Immature natural killer cell (primary cell): ENCODE measurements at places on chromosomes 13 and 19. TPM values are rescaled to one million over a fixed set of nuclear protein-coding genes. Genes with fewer than 3 reads are reported as not detected.

- H3K4me3 ChIP-seq: no peak overlapping the region
- H3K36me3 ChIP-seq: peaks cover 3% of the 10 kb centered on the region
- H3K4me1 ChIP-seq: peaks cover 5% of the 10 kb centered on the region
- no peak overlapping the region for H3K27ac ChIP-seq
- no peak for DNase-seq
Measured at GRCh38 chr13:100549316-100549715, 39.3 kb downstream of the GGACT start.

DNA sequence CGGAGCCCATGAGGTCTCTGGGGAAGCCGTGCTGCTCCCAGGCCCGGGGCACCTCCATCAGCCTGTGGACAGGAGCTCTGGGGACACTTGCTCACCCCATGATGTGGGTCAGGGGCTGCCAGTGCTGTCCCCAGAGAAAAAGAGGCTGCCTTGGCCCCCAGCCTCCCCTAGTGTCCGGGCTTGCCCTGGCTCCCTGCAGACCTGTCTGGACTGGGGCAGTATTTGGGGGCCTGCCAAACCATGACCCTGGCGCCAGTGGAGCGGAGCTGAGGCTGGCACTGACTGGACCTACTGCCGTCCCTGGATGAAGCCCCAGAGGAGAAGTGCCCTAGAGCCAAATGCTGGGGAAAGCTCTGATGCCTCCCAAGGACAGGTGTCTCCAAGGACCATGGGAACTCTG, 30.4 kb downstream of the ELAVL1 start:
- DNase-seq: no peak
- H3K27me3 ChIP-seq: no peaks in the 10 kb centered on the region
- H3K4me1 ChIP-seq: no peaks in the 10 kb centered on the region

GRCh38 chr13:67061750-67062149, 168.4 kb downstream of the PCDH9 start:
- DNase-seq: no peak
- no peak overlapping the region for H3K4me3 ChIP-seq
- H3K27me3 ChIP-seq: no peaks in the 10 kb centered on the region
- no peaks in the 10 kb centered on the region for H3K36me3 ChIP-seq

DNA sequence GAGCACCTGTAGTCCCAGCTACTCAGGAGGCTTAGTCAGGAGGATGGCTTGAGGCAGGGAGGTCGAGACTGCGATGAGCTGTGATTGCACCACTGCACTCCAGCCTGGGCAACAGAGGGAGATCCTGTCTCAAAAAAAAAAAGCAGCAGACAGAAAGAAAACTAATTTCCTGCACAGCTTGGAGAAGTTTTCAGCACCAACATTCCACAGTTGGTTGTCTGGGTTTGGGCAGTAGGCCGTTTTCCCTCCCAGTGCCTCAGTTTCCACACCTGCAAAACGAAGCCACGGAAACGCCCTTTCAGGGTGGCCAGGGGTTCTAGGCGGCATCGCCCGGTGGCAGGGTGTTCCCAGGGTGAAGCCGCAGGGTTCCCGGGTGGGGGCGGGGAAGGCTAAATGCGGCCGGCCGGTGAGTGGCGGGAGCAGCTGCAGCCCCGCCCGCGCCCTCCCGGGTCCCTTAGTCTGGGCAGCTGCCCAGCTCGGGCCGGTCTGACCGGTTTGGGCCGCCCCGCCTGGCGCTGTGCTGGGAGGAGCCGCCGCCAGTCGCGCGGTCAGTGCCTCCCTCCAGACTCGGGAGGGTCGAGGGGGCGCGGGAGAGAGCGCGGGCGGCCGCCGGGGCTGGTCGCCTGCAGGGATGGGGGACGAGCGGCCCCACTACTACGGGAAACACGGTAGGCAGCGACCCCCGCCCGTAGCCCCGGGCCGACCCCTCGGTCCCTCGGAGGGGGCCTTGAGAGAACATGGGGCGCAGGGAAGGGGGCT, at the start of gene SLC44A2:
TSS of gene SLC44A2 (plus strand) at position 551 of the 759 bp plus-strand sequence. CDS start at position 632, 81 bp downstream.
- peaks cover 45% of the 10 kb centered on the region for H3K4me1 ChIP-seq
- H3K36me3 ChIP-seq: peaks cover 6% of the 10 kb centered on the region
- peak within 1 kb of the TSS; percentile 78 for H3K27ac ChIP-seq
- peak within 1 kb of the TSS; percentile 71 for H3K4me3 ChIP-seq

DNA sequence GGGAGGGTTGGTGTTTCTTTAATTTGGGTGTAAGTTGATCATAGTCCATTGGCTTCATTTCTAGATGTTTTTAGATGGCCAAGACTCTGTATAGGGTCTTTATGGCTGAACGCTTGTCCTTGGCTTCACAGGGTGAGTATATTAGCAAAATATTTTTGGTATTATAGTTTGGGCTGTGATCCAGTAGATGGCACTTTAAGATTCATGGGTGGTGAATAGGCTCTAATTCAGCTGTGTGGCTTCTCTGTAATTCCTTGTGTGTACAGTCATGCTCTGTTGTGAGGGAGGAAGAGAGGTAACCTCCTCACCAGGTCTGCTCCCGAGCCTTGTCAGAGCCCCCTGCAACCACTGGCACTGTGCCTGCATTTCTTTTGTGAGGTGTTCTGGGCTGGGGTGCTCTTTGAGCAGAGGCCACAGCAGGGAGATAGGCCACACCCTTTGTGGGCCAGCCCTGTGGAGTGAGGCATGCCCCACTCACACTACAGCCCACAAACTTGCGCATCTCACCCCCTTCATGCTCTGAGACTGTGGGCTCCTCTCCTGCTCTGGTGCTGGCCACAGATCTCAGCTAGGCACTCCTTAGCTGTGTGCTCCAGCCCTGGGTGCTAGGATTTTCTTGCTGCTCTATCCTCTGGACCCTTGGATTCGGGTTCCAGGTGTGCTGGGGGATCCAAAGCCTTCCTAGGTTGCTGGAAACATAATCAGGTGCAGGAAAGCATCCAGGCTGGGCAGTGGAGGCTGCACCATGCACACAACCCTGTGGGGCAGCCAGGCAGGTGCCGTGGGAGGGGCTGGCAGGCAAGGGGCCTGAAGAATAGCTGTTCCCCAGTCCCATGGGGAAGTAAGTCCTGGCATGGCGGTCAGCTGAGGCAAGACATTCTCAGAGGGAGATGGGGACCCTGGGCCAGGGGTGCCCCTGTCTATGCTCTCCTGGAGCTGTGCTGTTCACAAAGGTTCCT, 193.9 kb downstream of the GPC5 start:
- H3K27me3 ChIP-seq: no peaks in the 10 kb centered on the region
- no peaks in the 10 kb centered on the region for H3K36me3 ChIP-seq
- no peaks in the 10 kb centered on the region for H3K4me1 ChIP-seq
- H3K4me3 ChIP-seq: no peak overlapping the region

The CCDC9 gene
- 5.1 TPM for polyA plus RNA-seq

The FBN3 gene
- polyA plus RNA-seq: not detected

- peaks cover 8% of the 10 kb centered on the region for H3K27me3 ChIP-seq
- no peaks in the 10 kb centered on the region for H3K36me3 ChIP-seq
- H3K4me3 ChIP-seq: no peak overlapping the region
- H3K4me1 ChIP-seq: no peaks in the 10 kb centered on the region
- no peak for DNase-seq
Measured at GRCh38 chr13:23159205-23159759, 21.5 kb upstream of the SGCG start.

The LRRC25 gene
- polyA plus RNA-seq: 18.1 TPM

DNA sequence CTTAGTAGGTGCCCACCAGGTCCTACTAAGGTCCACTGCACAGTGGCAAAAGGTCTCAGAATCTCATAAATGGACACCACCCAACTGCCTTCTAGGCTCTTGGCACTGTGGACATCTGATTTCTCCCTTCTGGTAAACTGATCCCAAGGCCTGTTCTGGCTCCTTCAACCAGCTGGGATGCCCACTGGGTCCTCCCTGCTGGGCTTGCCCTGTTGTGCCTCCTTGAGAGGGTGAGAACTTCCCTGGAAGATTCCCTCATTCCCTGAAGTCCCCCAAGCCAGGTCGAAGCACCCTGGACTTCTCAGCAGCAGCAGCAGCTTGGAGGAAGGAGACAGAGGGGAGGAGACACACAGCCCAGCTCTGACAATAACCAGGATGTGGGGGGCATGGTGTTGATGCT, 6.6 kb upstream of the ZNF492 start:
- no peaks in the 10 kb centered on the region for H3K4me1 ChIP-seq
- no peak for DNase-seq
- H3K27me3 ChIP-seq: no peaks in the 10 kb centered on the region
- H3K27ac ChIP-seq: no peak overlapping the region
- no peak overlapping the region for H3K4me3 ChIP-seq

DNA sequence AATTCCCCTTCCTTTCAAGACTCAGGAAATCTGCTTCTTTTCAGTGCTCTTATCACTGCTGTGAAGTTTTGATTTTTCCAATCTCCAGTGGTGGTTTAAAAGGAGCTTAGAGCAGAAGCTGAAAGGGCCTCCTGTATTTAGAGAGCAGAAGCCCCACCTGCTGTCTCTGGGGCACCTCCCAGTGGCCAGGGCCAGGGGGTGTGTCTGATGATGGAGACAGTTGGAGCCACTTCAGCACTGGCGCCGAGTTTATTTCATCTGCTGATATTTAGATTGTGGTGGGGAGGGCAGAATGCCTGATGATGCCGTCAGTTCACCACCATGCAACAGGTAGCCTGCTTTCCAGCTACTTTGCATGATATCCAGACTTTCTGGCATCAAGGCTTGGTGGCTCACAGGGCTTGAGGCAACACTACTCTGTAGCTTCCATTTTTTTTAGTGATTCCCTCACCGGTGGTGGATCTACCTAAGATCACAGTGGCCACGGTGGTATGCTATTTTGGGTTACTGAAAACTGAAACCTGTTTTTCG, 371.9 kb downstream of the KCNRG start:
- H3K36me3 ChIP-seq: peaks cover 7% of the 10 kb centered on the region
- H3K27me3 ChIP-seq: peaks cover 5% of the 10 kb centered on the region
- H3K4me3 ChIP-seq: no peak overlapping the region
- H3K27ac ChIP-seq: no peak overlapping the region

The FUT1 gene
- not detected for polyA plus RNA-seq

The UBE2M gene
- polyA plus RNA-seq: 18.5 TPM

- peaks cover 39% of the 10 kb centered on the region for H3K4me1 ChIP-seq
- peaks cover 21% of the 10 kb centered on the region for H3K27me3 ChIP-seq
- H3K4me3 ChIP-seq: peak within 1 kb of the TSS; percentile 84
- peaks cover 4% of the 10 kb centered on the region for H3K36me3 ChIP-seq
- DNase-seq: peak; percentile 44
- H3K27ac ChIP-seq: peak within 1 kb of the TSS; percentile 79
Measured at GRCh38 chr19:46746281-46747057, at the start of gene STRN4. STRN4 (minus strand) TSS chr19:46746450; CDS start chr19:46746430, 20 bp downstream.

The IGFL3 gene
- not detected for polyA plus RNA-seq

DNA sequence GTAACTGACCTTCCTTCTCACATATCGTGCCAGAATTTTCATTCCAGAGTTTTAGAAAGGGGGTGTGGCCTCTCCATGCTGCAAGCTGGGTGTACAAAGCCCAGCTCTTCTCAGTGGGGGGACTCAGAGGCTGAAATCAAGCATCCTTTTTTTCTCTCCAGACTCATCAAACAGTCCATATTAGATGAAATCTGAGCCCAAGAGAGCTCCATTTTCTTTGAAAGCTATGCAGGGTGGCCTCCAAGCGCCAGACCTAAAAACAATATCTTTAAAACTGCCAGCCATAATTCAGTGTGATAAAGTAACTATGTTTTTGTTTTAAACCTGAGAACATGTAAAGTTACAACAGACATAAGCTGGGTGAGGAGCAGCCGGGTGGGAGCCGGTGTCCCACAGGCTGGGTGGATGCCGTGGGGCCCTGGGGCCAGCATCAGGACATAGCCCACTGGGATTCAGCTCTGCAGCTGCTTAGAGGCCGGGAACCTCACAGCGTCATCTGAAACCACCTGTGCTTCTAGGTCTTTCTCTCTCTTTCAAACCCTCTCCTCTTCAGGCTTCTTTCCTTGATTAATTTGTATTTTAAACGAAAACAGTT, 249.2 kb downstream of the ZNF536 start:
- no peaks in the 10 kb centered on the region for H3K4me1 ChIP-seq
- no peak overlapping the region for H3K27ac ChIP-seq
- no peaks in the 10 kb centered on the region for H3K36me3 ChIP-seq
- no peak for DNase-seq
